ENCODE measurements at places on chromosomes 2 and 18. TPM values are rescaled to one million over a fixed set of nuclear protein-coding genes. Genes with fewer than 3 reads are reported as not detected.

DNA sequence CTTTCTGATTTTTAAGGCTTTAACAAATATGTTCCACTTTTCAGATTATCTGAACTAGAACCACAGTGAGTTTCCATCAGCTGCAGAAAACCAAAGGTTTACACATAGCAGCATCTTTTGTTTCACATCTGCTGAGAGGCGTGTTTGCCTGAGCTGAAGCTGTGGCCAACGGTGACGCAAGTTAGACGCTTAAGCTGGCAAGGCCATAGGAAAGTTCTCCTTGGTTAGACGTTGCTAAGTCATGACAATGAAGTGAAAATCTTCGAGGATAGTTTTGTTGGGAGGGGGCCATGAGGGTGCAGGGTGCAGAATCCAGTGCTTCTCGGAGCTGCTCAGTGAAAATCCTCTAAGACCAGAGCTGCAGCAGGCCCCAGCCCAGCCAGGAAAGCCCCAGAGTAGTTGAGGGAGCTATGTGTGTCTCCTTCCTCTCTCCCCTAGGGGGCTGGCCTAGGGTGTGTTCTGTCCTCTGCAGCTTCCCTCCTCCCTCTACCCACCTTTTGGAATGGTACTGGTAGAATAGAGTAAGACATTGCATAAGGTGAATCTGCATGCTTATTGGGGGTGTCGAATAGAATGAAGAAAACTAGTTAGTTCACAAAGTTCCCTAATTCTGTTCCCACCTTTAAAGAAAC is 105.4 kb downstream of the FHOD3 start:
- H3K27ac ChIP-seq: no peak overlapping the region
- no peaks in the 10 kb centered on the region for H3K36me3 ChIP-seq
- no peak overlapping the region for H3K4me3 ChIP-seq
- no peak for DNase-seq

The GALNT13 gene
- polyA plus RNA-seq: 0.05 TPM

DNA sequence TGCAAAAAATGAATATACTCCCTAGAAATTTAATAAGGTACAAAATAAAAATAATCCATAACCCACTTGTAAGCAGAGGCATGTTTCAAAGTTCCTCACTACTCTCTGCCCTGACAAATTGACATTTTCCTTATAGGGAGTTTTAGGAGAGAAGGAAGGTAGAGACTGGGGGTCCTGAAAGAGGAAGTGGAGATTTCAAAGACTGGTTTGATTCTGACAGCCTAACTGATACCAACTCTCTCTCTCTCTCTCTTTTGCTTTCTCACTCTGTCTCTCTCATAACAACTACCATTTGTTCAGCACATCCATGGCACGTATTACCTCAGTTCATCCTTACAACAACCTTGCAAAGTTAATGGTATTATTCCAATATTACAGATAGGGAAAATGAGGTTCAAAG is 18.6 kb downstream of the FZD7 start:
- no peak overlapping the region for H3K4me3 ChIP-seq
- DNase-seq: no peak
- no peaks in the 10 kb centered on the region for H3K36me3 ChIP-seq

DNA sequence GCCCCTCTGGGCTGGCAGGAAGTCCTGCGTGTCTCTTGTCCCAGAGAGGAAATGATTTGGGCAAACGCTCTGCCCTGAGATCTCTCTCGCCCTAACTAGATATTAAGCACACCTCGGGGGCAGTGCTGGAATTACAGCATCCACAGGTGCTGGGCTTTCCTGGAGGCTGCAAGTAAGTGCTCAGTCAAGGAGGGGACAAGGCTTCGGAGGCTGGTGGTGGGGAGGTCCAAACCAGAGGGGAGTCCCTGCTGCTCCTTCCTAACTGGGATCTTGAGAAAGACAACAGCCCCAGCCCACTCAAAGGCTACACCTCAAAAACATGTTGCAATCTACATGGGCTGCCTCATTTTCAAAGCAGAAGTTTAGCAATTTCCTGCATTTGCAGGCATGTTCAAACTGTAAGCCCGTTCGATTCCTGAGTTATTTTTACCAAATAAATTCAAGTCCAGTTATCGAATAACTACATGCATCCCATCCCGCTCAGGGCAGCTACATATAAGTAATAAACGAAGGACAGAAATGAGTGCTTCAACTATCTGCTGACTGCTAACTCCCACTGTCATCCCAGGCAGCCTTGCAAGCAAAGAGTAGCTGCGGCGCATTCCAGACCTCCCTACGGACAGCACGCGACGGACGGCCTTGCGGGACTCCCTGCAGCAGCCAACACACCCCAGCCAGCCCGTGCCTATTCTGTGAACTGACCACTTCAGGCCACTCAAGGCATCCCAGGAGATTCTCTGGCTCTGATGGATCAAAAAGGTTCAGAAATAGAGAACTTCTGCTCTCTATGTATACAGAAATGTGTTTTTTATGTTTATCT is 27.5 kb downstream of the ZNF516 start:
- no peaks in the 10 kb centered on the region for H3K27me3 ChIP-seq
- H3K4me3 ChIP-seq: no peak overlapping the region
- peak overlapping the region; percentile 25 for H3K27ac ChIP-seq
- H3K36me3 ChIP-seq: no peaks in the 10 kb centered on the region

- H3K4me1 ChIP-seq: no peaks in the 10 kb centered on the region
- H3K36me3 ChIP-seq: no peaks in the 10 kb centered on the region
- H3K27me3 ChIP-seq: no peaks in the 10 kb centered on the region
- no peak overlapping the region for H3K27ac ChIP-seq
- H3K4me3 ChIP-seq: no peak overlapping the region
Measured at GRCh38 chr2:152198499-152198898, 22.9 kb upstream of the STAM2 start.

The NDUFAF7 gene
- 26.9 TPM for polyA plus RNA-seq

DNA sequence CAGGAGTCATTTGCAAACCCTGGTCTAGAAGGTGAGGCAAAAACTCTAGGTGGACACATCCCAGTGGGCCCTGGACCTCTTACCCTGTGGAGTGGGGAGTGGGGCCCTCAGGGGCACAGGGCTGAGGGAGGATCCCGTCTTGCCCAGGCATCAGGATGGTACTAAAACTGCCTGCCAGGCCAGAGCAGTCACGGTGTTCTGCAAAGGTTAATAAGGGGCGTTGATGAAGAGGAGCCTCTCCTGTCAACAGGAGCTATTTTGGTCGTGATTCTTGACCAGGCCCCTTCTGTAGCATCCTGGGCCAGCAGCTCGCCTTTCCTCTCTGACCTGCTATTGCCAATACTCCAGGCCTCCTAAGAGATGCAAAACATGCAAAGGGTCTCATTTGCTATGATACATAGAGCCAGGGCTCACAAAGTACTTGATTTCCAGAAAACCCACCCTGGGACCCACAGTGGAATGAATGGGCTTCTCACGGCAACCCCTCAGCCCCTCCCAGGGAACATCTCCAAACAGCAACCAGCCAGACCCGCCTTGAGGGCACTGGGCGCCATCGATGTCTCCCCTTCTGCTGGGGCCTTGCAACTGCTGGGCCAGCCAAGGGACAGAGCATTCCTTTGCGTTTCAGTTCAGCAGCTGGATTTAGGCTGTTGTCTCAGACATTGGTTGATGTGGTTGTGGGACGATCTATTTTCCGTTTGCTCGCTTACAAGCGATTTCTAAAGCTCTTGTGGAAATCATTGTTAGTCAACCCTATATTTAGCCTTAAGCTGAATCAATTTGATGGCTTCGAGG is 111.1 kb downstream of the PDCL3 start:
- no peaks in the 10 kb centered on the region for H3K27me3 ChIP-seq
- no peak for DNase-seq
- H3K4me1 ChIP-seq: no peaks in the 10 kb centered on the region
- H3K36me3 ChIP-seq: no peaks in the 10 kb centered on the region
- H3K4me3 ChIP-seq: no peak overlapping the region
- no peak overlapping the region for H3K27ac ChIP-seq

The KLHL41 gene
- polyA plus RNA-seq: 4.7 TPM

The PROC gene
- polyA plus RNA-seq: 2.5 TPM

The RAMP1 gene
- 32.7 TPM for polyA plus RNA-seq

DNA sequence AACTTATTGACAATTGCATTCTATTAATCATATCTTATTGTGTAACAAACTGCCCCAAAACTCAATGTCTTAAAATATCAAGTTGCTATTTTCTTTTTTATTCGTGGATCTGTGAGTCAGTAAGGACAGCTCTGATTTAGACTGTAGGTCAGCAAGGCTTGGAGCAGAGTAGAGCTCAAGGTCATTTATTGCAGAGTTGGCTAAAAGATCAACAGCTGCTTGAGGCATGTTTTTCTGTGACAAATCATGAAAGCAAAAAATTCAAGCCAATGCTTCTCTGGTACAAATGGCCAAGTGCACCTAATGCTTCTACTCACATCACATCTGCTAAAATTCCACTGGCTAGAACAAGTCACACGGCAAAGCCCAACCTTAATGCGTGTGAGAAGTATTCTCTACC is 497.7 kb upstream of the LRATD1 start:
- H3K27ac ChIP-seq: no peak overlapping the region
- H3K27me3 ChIP-seq: no peaks in the 10 kb centered on the region

The ABHD3 gene
- polyA plus RNA-seq: 77.9 TPM

DNA sequence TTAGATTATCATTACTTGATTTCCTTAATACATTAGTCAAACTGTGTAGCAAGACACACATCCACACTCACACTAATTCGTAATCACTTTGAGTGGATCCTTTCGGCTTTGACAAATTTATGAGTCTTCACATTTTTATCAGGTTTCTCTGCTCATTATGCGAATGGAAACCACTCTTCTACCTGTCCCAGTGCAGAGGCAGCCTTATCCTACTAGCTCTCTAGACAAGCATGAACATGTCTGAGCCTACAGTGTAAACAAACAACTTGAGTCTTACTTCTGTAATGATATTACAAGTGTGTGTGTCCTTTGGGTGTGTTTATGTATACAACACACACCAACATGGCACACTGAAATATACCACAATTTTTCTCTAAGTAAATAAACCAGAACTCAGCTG is 361.9 kb upstream of the CHST9 start:
- DNase-seq: no peak
- no peak overlapping the region for H3K4me3 ChIP-seq
- no peaks in the 10 kb centered on the region for H3K4me1 ChIP-seq
- no peaks in the 10 kb centered on the region for H3K36me3 ChIP-seq
- no peaks in the 10 kb centered on the region for H3K27me3 ChIP-seq

GRCh38 chr2:181682026-181682789 is 1.9 kb upstream of the NEUROD1 start:
- no peak for DNase-seq
- H3K27me3 ChIP-seq: peaks cover 100% of the 10 kb centered on the region
- H3K4me3 ChIP-seq: no peak overlapping the region
- H3K36me3 ChIP-seq: no peaks in the 10 kb centered on the region

DNA sequence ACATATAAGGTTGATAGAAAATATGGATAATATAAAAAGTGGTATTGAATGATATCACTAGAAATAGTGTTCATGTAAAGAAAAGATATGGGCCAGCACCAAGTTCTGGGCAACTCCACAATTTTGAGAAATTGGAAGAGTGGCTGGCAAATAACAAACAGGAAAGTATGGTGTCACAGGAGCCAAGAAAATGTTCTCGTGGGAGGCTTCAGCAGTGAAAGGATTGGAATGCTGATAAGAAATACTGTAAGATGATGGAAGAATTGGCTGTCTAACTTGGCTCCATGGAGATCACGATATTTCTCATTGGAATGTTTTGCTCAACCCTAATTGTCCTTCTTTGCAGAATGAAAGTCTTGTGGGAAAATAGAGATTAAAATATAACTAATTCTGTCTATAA is 856.8 kb downstream of the DPP10 start:
- H3K27ac ChIP-seq: no peak overlapping the region
- DNase-seq: no peak
- H3K36me3 ChIP-seq: no peaks in the 10 kb centered on the region
- no peak overlapping the region for H3K4me3 ChIP-seq
- H3K27me3 ChIP-seq: no peaks in the 10 kb centered on the region
- H3K4me1 ChIP-seq: no peaks in the 10 kb centered on the region

DNA sequence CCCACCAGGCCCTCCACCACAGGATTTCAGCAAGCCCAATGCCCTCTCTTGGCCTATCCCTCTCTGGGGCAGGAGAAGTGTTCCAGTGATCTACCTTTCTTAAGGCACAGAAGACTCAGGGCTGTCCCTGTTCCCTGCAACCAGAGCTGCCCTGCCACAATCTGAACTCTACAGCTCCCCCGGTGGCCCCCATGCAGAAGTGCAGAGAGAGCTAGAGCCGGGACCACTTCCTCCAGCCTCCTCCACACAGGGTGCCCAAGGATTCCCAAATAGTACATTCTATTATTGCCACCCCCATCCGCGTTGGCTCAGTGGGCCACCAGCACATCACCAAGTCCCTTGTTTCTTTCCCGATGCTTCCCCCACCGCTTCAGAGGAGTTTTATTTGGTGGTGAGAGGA is 114.8 kb upstream of the PTPRM start:
- H3K4me3 ChIP-seq: no peak overlapping the region
- no peaks in the 10 kb centered on the region for H3K36me3 ChIP-seq
- H3K27ac ChIP-seq: no peak overlapping the region
- no peaks in the 10 kb centered on the region for H3K27me3 ChIP-seq
- DNase-seq: peak; percentile 58
- no peaks in the 10 kb centered on the region for H3K4me1 ChIP-seq

DNA sequence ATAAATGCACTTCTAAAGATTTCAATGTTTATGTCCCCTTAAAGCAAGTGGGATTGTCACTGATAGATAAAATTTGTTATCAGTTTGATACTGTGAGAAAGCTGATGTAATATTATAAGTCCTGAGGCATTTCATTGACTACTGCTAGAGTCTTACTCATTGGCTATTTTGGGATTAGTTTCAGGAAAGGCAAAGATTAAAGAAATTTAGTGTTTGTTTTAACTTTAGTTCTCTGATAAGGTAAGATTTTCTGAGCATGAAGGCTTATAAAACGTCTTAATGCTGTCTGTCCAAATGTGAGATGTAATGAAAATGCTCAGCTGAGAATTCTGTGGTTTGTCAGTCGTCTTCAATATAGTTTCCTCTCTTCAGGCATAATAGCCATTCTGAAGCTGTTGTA is 886.4 kb upstream of the CDH2 start:
- H3K4me1 ChIP-seq: no peaks in the 10 kb centered on the region
- no peaks in the 10 kb centered on the region for H3K27me3 ChIP-seq
- no peak overlapping the region for H3K27ac ChIP-seq
- no peak overlapping the region for H3K4me3 ChIP-seq

DNA sequence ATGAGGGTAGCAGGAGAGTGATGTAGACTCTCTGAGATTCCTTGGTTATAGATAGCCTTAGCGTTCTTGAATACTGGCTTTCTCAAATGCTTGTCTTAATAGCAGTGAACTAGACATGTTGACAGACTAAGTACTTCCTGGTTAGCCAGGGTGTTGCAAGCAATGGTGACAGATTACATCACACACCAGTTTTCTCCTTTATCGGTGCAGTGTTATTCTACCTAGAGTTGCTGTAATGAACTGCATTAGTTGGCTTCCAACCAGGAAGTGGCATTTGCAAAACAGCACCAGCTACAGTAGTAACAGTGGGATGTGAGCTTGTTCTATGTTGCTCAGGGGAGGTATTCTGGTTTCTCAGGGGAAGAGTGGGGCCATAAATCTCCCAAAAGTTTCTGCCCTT is 582.2 kb upstream of the DDX18 start:
- H3K27me3 ChIP-seq: no peaks in the 10 kb centered on the region
- DNase-seq: no peak
- H3K4me3 ChIP-seq: no peak overlapping the region
- H3K36me3 ChIP-seq: no peaks in the 10 kb centered on the region

The NABP1 gene
- polyA plus RNA-seq: 68.4 TPM

The SETBP1 gene
- 3.3 TPM for polyA plus RNA-seq

The CNDP1 gene
- polyA plus RNA-seq: 0.64 TPM

The LBX2 gene
- polyA plus RNA-seq: 0.89 TPM
